Naive B cell (primary cell): ENCODE measurements at places on chromosomes 3 and 15. TPM values are rescaled to one million over a fixed set of nuclear protein-coding genes. Genes with fewer than 3 reads are reported as not detected.

- no peaks in the 10 kb centered on the region for H3K4me1 ChIP-seq
- no peaks in the 10 kb centered on the region for H3K27me3 ChIP-seq
- DNase-seq, result no peak
- no peaks in the 10 kb centered on the region for H3K36me3 ChIP-seq
- no peak overlapping the region for H3K4me3 ChIP-seq
- H3K27ac ChIP-seq, result no peak overlapping the region
These were observed 614.3 kb downstream of the DIPK2A start for GRCh38 chr3:144585953-144586352.

DNA sequence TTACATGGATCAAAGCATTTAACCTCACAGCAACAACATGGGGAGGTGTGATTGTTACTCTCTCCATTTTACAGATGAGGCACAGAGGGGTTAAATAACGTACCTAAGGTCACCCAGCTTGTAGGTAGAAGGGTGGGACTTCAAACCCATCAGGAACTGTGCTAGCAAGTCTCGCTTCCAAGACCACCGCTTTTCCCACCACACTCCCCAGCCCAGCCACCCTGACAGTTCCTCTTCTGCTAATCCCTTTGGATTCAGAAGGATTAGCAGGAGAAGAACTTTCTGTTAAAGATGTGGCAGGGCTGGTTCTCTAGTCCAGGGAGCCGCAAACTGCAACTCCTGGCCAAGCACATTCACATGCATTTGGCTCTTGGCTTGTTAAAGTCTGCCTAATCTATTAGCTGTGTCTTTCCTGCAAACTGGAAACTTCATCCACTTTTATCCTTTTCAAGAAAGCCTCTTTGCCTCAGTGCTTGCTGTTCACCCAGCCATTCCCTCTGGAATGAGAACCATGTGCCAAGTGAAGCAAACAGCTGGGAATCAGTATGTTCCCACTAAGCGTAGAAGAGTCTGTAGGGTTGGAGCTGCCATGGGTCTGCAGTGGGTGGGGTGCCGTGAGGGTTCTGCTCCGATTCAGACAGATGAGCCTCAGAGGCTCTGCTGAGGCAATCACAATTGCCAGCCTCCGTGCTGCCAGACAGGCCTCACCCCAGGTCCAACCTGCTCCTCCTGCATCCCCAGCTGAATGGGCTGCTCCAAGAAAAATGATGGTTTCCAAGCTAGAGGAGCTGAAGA, 44.6 kb downstream of the POMGNT2 start:
- DNase-seq, result no peak
- H3K4me1 ChIP-seq, result no peaks in the 10 kb centered on the region
- H3K36me3 ChIP-seq, result no peaks in the 10 kb centered on the region
- no peak overlapping the region for H3K4me3 ChIP-seq

DNA sequence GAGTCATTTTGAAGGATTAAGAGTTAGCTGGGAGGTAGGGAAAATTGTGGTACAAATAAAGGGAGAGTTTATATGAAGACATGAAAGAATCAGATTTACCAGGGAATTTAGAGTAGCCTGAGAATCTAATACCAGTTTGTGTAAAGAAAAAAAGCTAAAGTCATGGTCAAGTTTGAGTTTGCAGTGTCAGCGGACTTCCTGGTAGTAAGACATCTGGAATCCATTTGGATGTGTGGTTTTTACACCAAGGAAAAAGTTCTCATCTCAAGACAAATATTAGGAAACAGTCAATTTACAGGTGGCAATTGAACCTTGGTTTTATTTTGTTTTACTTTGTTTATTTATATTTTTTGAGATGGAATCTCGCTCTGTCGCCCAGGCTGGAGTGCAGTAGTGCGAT, 1.5 kb upstream of the P2RY12 start:
- no peak for DNase-seq
- peaks cover 79% of the 10 kb centered on the region for H3K4me1 ChIP-seq
- peak overlapping the region; percentile 82 for H3K27ac ChIP-seq
- no peak overlapping the region for H3K4me3 ChIP-seq

- H3K27ac ChIP-seq, result no peak overlapping the region
- H3K4me3 ChIP-seq, result no peak overlapping the region
- no peaks in the 10 kb centered on the region for H3K4me1 ChIP-seq
These were observed 2.8 kb downstream of the PRSS50 start for GRCh38 chr3:46714728-46715506.

GRCh38 chr15:41581110-41581509, 22.1 kb downstream of the TYRO3 start:
- no peak overlapping the region for H3K4me3 ChIP-seq
- H3K27ac ChIP-seq, result no peak overlapping the region
- DNase-seq, result no peak
- H3K36me3 ChIP-seq, result no peaks in the 10 kb centered on the region
- H3K4me1 ChIP-seq, result peaks cover 8% of the 10 kb centered on the region

DNA sequence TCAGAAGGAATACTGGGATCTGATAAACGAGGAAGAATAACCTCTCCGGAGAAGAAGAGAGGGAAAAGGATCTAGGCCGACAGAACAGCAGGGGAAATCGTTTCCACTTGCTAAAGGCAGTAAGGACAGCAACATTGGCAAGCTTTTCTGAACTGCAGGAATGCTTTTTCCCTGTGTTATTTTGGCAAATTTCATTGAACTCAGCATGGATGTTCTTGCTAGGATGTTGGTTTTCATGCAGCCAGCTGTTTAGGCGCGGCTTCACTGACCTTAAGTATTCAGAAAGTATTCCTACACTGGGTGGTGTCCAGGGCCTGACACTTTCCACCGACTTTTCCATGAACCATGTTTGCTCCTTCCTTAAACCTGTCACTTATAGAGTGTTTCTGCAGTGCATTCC, 489.7 kb downstream of the CNTN3 start:
- no peaks in the 10 kb centered on the region for H3K27me3 ChIP-seq
- no peak for DNase-seq
- no peaks in the 10 kb centered on the region for H3K36me3 ChIP-seq
- no peak overlapping the region for H3K4me3 ChIP-seq
- no peak overlapping the region for H3K27ac ChIP-seq
- no peaks in the 10 kb centered on the region for H3K4me1 ChIP-seq

- H3K36me3 ChIP-seq, result no peaks in the 10 kb centered on the region
- H3K4me3 ChIP-seq, result no peak overlapping the region
- DNase-seq, result no peak
- H3K27me3 ChIP-seq, result no peaks in the 10 kb centered on the region
- no peak overlapping the region for H3K27ac ChIP-seq
- H3K4me1 ChIP-seq, result peaks cover 28% of the 10 kb centered on the region
These were observed 2.5 kb upstream of the IFRD2 start for GRCh38 chr3:50294492-50295403.

- H3K4me1 ChIP-seq, result peaks cover 41% of the 10 kb centered on the region
- H3K36me3 ChIP-seq, result no peaks in the 10 kb centered on the region
- H3K4me3 ChIP-seq, result no peak overlapping the region
- peaks cover 7% of the 10 kb centered on the region for H3K27me3 ChIP-seq
- no peak for DNase-seq
These were observed 28.7 kb upstream of the XIRP1 start for GRCh38 chr3:39221141-39221530.

- H3K36me3 ChIP-seq, result no peaks in the 10 kb centered on the region
- no peaks in the 10 kb centered on the region for H3K27me3 ChIP-seq
- H3K4me1 ChIP-seq, result no peaks in the 10 kb centered on the region
- DNase-seq, result no peak
These were observed 13.9 kb downstream of the CDAN1 start for GRCh38 chr15:42723068-42723467.

- no peak overlapping the region for H3K4me3 ChIP-seq
- H3K27ac ChIP-seq, result no peak overlapping the region
- H3K27me3 ChIP-seq, result no peaks in the 10 kb centered on the region
These were observed 728.1 kb downstream of the OTOL1 start for GRCh38 chr3:162224746-162225145.

GRCh38 chr15:38398134-38398533, 55.8 kb upstream of the FAM98B start:
- no peak overlapping the region for H3K4me3 ChIP-seq
- DNase-seq, result no peak
- H3K27me3 ChIP-seq, result peaks cover 11% of the 10 kb centered on the region
- no peaks in the 10 kb centered on the region for H3K4me1 ChIP-seq
- no peak overlapping the region for H3K27ac ChIP-seq

DNA sequence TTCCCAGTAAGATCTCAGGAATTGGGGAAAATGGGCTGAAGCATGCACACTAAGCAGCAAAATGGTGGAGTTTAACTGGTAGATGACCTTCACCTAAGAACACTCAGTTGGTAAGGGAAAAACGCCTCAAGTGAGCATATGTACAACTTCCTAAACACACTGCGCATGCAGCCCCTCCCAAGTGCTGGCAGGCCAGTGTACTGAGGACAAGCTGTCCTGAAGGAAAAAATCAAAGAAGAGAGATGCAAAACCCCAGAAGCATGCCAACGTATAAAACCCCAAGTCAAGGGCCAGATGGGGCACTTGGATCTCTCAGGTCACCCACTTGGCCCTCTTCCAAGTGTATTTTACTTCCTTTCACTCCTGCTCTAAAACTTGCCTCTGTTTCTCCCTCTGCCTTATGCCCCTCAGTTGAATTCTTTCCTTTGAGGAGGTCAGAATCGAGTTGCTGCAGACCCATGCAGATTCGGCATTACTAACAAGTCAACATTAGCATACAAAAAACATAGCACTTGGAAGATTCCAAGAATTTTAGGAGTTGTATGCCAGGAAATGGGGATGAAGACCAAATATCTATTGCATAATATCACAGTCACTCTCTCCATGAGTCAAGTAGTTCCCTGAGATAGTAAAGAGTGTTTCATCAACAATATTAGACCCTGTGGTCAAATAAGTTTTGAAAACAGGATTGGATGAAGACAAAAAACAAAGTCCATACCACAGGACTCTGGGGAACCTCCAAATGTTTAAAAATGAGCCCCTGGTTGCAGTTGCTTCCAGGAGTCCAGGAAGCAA, 10.8 kb upstream of the FYCO1 start:
- H3K36me3 ChIP-seq, result no peaks in the 10 kb centered on the region
- H3K27ac ChIP-seq, result no peak overlapping the region
- H3K27me3 ChIP-seq, result no peaks in the 10 kb centered on the region
- no peak overlapping the region for H3K4me3 ChIP-seq
- no peak for DNase-seq

DNA sequence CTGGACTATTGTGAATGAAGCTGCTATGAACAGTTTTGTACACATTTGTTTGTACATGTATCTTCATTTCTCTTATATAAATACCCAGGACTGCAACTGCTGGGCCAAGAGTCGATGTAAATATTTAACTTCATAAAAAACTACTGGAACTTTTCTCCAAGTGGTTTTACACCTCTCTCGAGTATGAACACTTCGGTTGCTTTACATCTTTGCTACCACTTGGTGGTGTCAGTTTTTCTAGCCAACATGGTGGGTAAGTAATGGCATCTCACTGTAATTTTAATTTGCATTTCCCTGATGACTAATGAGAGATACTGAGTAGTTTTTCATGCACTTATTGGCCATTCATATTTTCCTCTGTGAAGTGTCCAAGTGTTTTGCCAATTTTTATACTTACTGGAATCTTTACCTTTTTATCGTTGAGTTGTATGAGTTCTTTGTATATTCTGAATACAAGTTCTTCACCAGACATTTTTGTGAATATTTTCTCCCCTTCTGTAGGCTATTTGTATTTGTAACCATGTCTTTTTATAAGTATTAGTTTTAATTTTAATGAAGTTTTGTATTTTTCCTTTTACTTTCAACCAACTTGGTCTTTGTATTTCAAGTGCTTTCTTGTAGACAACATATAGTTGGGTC, 44.4 kb downstream of the PCOLCE2 start:
- no peaks in the 10 kb centered on the region for H3K36me3 ChIP-seq
- H3K4me3 ChIP-seq, result no peak overlapping the region
- no peak overlapping the region for H3K27ac ChIP-seq
- DNase-seq, result no peak

GRCh38 chr3:53643757-53644156, 149.3 kb downstream of the CACNA1D start:
- peaks cover 15% of the 10 kb centered on the region for H3K27me3 ChIP-seq
- no peak overlapping the region for H3K4me3 ChIP-seq
- H3K27ac ChIP-seq, result no peak overlapping the region
- H3K36me3 ChIP-seq, result no peaks in the 10 kb centered on the region
- H3K4me1 ChIP-seq, result no peaks in the 10 kb centered on the region

- peak overlapping the region; percentile 99 for H3K4me3 ChIP-seq
- H3K36me3 ChIP-seq, result no peaks in the 10 kb centered on the region
- peaks cover 17% of the 10 kb centered on the region for H3K27me3 ChIP-seq
- DNase-seq, result peak; percentile 20
- peak overlapping the region; percentile 98 for H3K27ac ChIP-seq
These were observed 897 bp upstream of the TLE3 start for GRCh38 chr15:70098461-70099166.

DNA sequence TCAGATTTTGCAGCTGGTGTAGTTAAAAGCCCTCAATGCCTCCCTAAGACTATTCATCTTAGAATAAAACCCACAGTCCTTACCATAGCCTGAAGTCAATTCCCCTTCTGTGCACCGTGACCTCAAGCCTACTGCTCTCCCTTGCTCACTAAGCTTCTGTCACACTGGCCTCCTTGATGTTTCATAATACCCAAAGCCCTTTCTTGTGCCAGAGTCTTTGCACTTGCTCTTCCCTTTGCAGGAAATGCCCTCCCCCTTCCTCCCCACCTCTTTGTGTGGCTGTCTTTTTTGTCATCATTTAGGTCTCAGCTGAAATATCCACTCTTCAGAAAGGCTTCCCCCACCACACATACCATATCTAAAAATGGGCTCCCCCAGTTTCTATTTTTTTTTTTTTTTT, 4.2 kb upstream of the PLEKHO2 start:
- DNase-seq, result no peak
- H3K4me3 ChIP-seq, result no peak overlapping the region
- no peaks in the 10 kb centered on the region for H3K27me3 ChIP-seq
- H3K36me3 ChIP-seq, result no peaks in the 10 kb centered on the region

BMF gene
- 5.7 TPM for polyA plus RNA-seq

C3orf70 gene
- not detected for polyA plus RNA-seq

ARHGEF26 gene
- polyA plus RNA-seq, result 0.11 TPM

JMJD7 gene
- polyA plus RNA-seq, result 12.1 TPM

DAZL gene
- polyA plus RNA-seq, result 2.3 TPM

ANKRD34C gene
- polyA plus RNA-seq, result not detected
